ENCODE measurements at places on chromosomes 1 and 21.

DNA sequence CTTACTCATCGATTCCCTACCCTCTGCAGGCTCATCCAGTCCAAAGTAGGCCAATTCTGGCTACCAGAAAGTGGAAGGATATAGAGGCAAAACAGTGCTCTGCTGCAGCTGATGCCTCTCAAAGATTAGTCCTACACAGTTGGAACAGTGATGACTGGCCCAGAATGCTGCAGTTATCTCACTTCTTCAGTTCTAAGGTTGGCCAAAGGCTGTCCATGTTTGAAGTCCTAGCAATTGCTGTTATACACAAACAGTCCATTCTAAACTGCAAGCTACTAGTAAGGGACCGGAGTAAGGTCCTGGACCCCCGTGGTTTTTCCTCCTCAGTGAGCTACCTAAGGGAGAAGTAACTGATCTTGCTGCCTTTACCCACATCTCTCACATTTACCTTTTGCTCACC lies 129.1 kb upstream of the NRIP1 start:
- DNase-seq: no peak

- no peak for DNase-seq
Observed at GRCh38 chr1:10622910-10623685, 148.3 kb downstream of the PEX14 start.

- DNase-seq: no peak
Observed at GRCh38 chr21:33950431-33951079, 35.0 kb upstream of the ATP5PO start.

DNA sequence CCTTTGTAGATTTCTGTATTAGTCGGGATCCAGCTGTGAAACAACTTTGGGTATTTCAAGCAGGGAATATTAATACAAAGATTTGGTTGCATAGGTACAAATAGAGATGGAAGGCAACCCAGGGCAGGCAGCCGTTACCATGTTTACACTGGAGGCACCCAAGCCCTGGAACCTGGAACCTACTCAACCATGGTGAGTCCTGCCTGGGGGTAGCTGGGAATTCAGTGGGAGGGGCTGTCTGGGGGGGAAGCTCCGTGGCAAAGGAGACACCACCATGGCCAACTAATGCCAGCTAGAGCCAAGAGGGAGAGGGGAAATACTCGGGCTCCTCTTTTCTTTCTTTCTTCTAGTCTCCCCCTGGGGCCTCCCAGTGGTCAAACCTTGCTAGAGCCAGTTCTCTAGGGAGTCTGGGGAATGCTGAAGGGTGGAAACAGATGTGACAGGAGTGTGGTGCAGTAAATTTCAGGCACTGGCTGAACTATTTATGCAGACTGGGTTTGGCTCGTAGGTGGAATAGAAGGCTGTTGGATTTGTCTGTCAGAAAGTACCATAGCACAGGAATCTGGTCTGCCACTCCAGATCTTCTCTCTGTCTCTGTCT lies 91.9 kb upstream of the CACNA1E start:
- no peak for DNase-seq

DNA sequence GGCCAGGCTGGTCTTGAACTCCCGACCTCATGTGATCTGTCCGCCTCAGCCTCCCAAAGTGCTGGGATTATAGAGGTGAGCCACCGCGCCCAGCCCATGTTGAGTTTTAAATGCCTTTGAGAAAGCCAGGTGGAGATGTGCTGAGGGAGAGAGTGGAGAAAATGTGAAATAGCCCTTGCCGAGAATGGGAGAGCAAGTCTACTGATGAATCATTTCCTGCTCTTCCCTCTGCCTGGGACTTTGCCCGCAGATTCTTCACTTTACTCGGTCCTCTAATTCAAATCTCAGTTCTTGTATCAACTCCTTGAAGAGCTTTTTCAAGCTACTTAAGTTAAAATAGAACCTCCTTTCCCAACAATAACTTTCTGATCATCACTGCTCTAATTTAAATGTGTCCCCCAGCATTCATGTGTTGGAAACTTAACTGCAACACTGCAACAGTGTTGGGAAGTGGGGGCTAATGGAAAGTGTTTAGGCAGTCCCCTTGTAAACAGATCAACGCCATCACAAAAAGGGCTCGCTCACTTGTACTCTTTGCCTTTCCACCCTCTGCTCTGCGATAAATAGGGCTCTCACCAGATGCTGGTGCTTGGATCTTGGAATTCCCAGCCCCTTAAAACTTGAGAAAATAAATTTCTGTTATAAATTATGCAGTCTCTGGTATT lies 27.8 kb downstream of the OSBPL9 start:
- DNase-seq: no peak

DNA sequence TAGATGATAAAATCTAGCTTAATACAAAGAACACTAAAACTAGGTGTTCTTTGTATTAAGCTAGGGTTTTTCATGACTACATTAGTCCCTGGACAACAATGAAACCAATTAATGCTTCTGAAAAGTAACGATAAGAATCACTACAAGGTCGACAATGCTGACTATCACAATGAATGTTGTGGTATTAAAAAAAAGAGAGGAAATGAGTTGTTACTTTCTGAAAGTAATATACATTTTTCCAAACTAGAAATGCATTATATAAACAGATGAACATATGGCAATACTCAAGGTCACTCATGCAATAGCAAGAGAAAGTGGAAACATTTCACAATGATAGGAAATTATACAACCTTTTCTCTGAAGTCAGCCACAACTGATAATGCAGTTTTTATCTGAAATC lies 19.0 kb downstream of the DPH5 start:
- peak; percentile 79 for DNase-seq

GRCh38 chr1:22808186-22808675 lies 97.6 kb downstream of the EPHB2 start:
- no peak for DNase-seq

DNA sequence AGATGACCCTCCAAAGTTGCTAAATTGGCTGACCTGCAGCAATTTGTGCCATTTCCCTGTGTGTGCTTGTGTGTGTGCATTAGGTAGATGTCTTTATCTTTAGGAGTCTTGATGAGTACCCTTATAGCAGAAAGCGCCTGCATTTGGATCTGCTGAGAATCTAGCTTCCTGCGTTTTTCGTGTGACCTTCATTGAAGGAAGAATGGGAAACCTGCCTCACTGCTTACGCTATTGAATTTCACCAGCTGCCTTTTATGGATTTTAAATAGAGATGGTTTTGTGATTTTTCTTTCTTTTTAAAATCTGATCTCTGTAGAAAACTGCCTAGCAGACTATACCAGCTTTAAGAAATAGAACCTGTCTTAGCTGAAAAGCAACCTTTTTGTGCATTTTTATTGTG lies 124.5 kb downstream of the CACHD1 start:
- no peak for DNase-seq

DNA sequence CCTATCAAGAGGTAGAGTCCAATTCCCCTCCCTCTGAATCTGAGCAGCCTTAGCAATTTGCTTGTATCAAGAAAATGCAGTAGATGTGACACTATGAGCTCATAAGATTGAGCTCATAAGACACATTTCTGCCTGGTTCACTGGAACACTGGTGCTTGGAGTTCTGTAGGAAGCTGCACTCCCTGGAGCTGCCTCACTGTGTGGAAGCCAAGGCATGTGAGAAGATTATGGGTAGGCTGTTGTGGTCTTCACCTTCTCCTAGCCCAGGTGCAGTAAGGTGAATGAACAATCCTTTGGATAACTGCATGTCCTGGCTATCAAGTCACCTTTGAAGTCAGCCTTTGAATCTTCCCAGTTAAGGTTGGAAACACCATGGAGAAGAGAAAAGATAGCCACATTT lies 67.3 kb downstream of the PLPPR5 start:
- DNase-seq: no peak

DNA sequence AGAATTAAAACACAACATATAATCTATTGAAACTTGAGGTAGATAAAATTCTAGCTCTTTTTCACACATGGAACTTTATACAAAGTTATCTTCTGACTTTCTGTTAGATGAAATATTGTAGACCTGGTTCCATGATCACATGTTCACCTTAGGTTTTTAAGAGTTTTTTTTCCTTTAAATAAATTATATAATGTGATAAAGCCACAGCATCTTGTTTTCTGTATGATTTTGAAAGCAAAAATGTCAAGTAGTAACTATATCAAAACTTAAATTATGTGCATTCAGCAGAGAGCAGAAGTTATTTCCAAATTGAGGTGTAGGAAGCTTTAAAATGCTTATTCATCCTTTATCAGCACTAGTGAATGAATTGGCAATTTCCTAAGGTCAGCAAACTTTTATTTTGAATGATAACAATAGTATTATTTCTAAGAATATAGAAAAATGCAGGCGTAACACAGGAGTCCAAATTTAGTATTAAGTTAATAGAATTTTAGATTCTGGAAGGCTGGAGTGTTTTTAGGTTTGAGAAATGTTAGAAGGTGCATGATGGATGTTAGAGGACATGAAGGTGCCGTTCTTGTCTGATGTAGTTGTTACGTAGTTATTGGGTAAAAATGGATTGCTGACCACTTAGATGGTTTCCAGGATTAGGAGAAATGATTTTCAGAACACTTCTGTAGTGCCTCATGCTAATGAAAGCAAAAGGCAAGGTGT lies 17.5 kb downstream of the BACH1 start:
- no peak for DNase-seq

GRCh38 chr1:66282343-66282852 lies 251.6 kb upstream of the SGIP1 start:
- DNase-seq: no peak

GRCh38 chr1:167106119-167106461 lies 12.2 kb downstream of the STYXL2 start:
- DNase-seq: no peak

DNA sequence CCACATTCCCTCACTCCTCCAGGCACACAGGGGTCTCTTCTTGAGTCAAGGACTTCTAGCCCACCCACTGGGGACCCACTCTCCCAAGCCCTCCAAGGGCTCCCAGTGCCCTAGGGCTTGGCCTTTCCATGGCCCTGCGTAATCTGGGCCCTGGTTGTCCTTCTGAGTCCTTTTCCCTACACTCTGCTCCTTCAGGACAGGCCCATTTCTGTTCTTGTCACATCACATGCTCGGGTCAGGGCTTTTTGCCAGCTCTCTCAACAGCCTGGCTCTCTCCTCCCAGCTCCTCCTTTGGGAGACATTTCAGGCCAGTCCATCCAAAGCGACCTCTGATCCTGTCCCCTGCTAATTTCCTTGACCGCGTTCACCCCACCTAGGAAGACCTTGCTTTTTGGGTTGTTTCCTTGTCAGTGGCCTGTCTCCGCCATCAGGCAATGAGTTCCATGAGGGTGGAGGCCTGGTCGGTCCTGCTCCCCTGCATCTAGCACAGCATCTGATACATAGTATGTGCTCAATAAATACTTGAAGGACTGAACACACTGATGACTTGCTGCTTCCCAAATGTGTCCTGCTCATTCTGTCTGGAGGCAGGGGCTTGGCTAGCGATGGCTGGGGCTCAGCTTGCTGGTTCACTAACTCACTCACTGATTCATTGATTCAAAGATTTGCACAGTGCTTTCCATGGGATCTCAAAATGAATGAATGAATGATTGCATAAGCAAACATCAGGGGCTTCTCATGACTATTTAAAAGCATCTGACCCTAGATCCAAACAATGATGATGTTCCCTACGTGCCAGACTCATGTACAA lies 44.8 kb downstream of the DHRS3 start:
- DNase-seq: no peak

DNA sequence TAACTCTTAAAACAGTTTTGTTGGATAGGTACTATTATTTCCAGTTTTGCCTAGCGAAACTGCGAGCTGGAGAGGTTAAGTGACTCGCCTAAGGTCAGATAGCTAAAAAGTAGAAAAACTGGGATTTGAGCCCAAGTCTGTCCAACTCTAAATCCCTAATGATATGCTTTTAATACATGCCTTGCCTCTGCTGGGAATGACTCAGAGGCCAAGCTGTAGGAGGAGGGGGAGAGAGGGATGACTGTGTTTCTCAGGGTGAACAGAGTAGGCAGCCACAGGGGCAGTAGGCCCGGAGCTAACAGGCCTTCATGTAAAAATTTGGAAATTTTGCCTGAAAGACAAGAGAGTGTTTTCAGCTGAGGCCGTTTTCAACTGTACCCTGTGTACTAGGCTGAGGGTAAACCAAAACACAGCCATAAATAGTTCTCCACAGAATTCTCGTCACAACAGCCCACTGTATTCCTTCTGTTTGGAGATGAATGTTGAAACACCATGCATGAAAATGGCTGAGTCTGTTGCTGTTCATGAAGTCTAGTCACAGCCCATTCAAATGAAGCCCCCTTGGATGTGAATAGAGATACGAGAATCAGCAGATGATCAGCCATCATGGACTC lies 107.5 kb upstream of the HOOK1 start:
- no peak for DNase-seq

DNA sequence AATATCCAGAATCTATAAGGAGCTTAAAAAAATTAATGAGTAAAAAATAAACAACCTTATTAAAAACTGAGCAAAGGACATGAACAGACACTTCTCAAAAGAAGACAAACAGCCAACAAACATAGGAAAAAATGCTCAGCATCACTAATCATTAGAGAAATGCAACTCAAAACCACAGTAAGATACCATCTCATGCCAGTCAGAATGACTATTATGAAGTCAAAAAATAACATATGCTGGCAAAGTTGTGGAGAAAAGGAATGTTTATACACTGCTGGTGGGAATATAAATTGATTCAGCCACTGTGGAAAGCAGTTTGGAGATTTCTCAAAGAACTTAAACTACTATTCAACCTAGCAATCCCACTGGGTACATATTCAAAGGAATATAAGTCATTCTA lies 25.3 kb downstream of the PIGK start:
- DNase-seq: no peak

DNA sequence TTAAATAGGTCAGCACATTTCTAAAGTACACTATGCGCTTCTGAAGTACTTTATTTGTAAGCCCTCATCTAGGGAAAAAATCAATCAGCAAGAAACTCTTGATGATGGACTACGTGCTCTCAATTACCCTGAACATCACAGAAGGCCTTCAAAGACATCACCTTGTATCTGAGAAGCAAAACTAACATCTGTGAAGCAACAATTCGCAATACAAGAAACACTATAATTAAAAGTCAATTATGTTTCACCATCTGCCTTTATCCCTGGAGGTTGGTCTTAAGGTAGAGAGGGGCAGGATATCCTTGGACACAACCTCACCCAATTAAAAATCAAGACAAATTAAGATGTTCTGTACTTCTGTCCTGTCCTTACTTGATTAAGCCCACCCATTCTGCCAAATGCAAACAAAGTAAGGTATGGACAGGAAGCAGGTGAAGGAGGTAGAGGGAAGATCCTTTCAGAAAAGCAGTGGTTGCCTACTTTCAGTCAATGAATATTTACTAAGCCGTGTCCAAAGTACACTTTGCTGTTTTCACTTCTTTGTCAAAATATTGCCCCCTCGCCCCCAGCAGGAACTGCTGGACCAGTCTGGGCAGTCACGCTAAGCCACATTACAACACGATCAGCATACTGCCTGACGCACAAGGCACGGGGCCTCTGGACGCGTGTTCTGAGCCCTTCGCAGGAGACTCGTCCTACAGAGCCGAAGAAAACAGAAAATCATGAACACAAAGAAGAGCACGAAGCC lies 887 bp downstream of the SLC19A2 start:
- DNase-seq: peak; percentile 64

DNA sequence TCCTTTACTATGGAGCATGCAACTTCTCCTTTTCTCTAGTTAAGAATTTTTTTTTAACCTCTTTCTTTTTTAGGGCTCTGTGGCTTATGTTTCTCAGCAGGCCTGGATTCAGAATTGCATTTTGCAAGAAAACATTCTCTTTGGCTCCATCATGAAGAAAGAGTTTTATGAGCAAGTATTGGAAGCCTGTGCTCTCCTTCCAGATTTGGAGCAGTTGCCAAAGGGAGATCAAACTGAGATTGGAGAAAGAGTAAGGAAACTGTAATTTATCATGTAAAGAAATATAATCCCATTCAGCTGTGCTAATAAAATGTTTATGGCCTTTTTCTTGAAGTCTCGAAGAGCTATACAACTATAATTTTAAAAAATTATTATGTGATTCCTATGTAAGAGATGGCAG lies 70.1 kb downstream of the HSPA13 start:
- no peak for DNase-seq

Measured in right lung (tissue), 10 donors.